ENCODE measurements at places on chromosomes 1 and 21.

DNA sequence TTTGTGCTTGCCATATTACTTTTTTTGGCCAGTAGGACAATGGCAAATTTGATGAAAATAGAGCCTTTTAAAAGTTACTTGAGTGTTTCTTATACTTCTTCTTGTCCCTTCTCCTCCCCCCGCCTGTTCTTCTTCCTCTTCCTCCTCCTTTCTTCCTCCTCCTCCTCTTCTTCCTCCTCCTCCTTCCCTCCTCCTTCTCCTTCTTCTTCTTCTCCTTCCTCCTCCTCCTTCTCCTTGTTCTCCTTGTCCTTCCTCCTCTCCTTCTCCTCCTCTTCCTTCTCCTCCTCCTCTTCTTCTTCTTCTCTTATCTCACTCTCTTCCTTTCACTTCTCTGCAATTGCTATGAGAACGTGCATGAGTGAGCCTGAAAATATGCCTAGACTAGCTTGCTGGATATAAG is 466.2 kb upstream of the NR5A2 start:
- no peak for DNase-seq

- no peak for DNase-seq
Observed at GRCh38 chr1:33153650-33154049, 28.2 kb downstream of the TRIM62 start.

GRCh38 chr21:21973806-21974205 is 975.6 kb downstream of the NCAM2 start:
- peak; percentile 63 for DNase-seq

GRCh38 chr1:39907528-39908453 is 6.1 kb upstream of the MYCL start:
- no peak for DNase-seq

DNA sequence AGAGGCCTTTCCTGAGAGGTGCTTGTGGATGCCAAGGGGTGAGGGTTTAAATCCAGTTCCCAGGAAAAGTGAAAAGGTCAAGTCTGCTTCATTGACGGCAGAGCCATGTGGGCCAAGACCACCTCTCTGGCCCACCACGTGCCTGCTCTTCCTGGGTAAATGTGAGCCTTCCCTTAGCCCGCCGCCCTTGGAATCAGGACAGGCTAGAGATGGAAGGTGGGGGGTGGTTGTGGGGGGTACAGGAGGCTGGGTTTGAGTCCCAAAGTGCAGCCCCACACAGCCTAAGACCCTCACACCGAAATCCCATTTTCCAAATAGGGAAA is 104.4 kb downstream of the EPHB2 start:
- no peak for DNase-seq

DNA sequence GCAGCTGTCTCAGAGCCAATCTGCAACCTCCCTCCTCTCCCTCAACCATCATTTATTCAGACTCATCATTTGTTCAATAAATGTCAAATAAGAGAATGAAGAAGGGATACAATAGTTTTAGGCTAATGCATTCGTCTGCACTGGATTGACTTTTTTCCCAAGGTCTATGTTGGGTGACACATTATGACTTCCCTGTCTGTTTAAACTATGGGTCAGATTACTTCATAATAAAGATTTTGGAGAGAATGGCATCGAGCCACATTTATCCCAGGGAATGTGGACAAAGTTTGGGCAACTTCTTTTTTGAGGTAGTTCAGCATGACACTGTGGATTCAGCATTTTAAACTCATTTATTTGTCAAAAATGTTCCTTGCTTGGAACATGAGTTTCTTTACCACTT is 107.4 kb upstream of the ADGRL2 start:
- DNase-seq = no peak

DNA sequence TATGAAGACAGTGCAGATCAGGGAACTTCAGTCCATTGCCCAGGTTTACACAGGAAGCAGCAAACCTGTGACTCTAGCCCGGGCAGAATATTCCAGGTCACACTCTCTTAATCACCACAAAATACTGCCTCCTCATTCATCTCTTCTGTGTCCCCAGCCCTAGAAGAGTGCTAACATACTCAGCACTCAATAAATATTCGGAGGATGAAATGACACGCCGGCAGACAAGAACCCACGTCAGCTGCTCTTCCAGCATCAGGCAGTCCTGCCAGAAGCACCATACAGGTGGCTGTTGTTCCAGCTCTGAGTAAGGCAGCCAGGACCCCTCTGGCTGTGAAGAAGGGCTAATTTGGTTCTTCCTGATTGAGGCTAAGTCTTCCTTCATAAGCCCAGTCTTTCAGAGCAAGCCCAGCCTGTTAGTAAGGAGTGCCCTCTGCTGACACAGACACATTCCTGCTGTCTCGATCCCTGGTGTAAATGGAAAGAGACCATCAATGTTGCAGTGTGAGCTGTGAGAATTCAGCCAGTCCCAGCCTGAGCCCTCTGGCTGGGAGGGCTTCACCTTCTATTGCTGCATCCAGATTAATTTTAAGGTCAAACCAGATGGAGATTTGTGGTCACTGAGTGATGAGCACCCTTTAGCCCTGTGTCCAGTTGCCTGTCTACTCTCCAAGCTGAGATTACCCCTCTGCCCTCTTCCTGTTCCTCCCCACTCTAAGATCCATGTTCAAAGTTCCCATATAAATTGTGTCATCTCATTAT is 45.0 kb upstream of the KIRREL1 start:
- peak; percentile 86 for DNase-seq

DNA sequence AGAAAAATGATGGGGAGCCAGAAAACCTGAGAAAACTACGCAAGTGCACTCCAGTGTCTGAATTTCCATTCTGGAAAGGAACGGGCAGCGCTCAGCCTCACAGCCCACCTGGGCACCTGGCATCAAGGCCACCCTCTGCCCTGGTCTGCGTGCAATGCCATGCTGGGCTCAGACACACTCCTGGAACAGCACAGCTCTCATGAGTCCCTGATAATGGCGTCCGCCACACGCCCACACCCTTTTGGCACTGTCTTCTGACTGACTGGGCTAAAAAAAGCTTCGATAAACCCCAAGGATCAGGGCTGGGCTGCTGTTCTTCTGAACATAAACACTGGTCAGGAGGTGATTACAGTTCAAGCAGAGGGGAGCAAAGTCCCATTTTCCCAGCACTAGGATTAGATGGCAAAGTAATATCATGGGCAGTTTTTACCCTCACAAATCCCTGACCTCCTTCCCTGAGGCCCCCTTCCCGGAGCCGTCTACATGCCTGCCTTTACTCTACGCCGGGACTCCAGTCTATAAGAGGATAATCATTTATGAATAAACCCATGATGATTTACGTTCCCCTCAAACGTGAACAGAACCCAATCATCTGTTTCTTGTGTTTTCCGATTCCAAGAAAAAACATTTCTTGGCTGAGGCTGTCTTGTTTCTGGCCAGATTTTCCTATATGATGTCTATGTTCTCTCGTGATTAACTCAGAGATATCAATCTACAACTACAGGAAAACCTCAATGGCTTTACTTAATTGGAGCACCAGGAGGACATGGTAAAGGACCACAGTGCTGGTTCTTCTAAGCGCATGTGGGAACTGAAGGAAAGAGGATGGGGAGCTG is 22.6 kb downstream of the RCAN1 start:
- no peak for DNase-seq

DNA sequence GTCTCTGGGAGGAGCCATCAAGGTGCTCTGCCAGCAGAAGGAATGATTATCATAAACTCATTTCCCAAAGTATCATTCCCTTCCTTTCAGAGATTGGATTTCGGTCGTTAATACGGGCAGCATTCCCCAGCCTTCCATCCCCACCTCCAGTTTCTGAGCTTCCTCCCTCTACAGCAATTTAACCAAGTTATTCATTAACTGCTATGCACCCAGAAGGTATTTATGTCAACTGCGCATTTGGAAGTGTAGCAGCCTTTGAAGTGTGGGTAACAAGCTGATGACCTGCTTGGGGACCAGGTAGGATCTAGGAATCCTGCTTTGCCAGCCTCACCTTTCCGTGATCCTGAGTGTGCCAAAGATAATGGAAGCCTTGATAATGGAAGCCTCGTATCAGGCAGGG is 172.4 kb upstream of the IGSF21 start:
- no peak for DNase-seq

Measured in GM23338 (cell line).